Stimulated activated CD8-positive, alpha-beta memory T cell treated with anti-CD3 and anti-CD28 coated beads, Interleukin-7, amount 100 ng/mL, for 1 hour (primary cell): ENCODE measurements at places on chromosomes 12 and 14.

DNA sequence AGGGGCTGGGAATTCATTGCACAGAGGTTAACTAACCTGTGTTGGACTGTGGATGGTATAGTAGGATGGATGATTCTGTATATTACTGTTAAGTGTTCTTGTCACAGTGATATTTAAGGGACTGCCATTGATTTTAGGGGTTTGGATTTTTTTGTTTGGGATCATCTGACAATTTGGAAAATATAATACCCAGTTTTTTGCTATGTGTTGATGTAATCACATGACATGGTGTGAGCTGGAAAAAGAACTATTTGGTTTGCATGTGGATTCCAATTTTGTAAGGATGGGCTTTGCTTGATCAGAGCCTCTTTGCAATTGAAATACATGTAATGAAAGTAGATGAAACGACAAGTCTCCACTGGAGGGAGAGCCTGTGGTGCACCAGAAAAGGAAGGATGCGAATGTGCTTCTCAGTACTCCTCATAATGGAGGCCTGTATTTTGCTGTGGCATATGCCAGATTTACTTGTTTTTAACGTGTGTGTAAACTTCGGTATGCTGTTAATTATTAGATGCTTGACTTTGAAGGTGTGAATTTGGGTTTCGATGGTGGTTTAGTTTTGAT lies 2.7 kb downstream of the DYRK2 start:
- DNase-seq: no peak

DNA sequence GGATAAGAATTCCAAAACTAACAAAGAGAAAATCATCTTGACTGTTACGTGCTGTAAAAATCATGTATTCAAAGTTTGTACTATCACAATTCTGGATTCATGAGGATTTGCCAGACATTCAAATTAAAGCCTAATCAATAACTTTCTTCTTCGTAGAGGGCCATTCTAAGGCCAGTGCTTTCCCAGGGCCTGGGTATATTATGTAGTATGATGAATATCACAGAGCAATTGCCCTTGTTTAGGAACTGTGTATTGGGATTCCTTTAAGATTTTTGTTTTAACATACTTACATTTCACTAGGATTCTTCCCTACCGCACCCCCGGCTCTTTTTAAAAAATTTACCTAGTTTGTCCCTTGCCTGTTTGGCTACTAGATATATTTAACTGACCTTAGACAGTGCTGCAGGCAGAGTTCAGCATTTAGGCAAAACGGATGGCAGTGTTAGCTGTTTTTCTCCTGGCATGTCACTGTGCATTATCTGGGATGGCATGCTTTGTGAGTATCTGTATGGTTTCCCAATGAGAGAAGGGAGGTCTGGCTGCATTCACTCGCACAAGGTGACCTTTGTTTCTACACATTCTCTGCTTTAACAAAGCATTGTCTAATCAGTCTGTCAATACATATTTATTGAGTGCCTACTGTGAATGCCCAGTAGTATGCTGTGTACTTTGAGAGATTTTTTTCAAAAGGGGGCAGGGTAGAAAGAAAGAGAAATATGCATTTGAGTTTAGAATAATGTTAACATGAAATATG lies 63.3 kb downstream of the ERC1 start:
- DNase-seq: no peak

DNA sequence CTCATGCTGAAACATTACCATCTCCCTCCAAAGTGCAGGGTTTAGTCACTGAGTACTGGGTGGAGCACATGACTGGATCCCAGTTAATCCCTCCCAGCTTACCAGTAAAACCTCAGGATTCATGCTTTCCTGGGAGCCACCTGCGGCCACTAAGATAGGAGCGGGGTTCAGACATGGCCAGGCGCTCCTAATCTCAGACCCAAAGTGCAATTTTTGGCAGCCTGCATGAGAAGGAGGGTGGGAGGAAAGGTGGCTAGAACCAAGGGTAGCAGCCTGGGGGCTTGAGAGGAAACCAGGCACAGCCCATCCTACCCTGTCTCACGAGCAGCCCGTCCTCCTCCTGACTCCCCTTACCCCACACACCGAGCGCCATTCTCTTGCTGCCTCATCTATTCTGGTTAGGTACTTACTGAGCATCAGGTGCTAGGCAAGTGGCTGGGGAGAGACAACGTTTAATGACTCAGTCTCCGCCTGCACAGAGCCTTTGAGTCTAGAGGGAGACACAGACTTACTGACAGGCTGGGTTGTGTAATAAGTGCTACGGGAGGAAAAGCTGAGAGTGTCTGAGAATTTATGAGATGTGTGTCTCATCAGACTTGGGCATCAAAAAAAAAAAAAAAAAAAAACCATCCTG lies 9.9 kb downstream of the GPRC5A start:
- DNase-seq: no peak

DNA sequence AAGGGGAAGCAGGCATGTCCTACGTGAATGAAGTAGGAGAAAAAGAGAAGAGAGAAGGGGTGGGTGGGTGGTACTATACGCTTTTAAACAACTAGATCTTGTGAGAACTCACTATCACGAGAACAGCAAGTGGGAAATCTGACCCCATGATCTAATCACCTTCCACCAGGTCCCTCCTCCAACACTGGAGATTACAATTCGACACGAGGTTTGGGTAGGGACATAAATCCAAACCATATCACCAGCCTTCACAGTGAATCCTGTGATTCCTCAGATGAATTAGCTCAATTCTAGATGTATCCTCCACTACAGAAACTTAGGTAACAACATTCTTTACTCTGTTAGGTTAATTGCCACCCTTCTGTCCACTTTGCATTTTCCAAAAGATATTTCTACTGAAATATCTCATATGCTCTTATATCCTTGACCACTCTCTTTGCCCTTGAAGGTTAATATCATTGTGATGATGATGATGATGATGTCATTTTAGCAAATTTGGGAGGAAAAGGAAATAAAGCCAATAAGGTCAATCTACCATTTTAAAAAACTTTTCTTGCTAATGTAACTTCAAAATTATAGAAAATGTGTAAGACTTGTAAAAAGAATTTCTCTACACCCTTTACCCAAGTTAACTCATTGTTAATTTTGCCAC lies 23.2 kb upstream of the CCNT1 start:
- no peak for DNase-seq

DNA sequence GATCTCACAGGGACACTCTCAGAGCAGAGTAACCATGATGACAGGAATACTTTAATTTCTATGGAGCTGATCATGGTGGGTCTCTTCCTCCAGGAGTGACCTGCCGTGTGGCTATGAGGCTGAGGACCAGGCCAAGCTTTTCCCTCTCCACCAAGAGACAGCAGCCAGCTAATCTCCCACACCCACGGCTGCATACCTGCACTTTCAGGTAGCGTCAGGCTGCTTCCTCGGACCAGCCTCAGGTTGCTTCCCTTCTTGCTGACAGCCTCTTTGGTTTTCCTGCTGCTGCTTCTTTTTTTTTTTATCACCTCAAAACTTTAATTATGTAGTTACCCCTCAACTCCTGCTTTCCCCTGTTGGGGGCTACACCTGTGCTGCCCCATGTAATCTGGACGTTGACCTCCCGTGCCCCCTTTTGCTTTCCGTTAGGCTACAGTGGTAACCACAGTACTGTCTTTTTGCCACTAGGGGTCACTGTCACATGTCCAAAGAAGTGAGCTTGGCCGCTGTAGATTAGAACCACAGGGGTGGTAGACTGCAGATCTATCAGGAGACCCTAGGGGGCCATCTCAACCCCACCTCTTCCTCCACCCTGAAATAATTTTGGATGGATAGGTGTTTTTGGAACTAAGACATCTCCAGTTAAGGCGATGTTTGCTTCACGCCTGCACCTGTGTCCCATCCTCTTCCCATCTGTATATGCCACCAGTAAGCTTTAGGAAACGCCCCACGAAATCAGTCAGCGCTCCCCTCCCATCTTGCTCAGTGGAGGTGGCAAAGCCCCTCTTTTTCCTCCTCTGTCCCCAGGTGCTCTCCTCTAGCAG lies 7.8 kb upstream of the PIP4K2C start:
- DNase-seq: peak; percentile 28

GRCh38 chr14:49977126-49977841 lies 84.4 kb downstream of the ARF6 start:
- DNase-seq: no peak

GRCh38 chr12:125129179-125129571 lies 63.9 kb downstream of the AACS start:
- no peak for DNase-seq

DNA sequence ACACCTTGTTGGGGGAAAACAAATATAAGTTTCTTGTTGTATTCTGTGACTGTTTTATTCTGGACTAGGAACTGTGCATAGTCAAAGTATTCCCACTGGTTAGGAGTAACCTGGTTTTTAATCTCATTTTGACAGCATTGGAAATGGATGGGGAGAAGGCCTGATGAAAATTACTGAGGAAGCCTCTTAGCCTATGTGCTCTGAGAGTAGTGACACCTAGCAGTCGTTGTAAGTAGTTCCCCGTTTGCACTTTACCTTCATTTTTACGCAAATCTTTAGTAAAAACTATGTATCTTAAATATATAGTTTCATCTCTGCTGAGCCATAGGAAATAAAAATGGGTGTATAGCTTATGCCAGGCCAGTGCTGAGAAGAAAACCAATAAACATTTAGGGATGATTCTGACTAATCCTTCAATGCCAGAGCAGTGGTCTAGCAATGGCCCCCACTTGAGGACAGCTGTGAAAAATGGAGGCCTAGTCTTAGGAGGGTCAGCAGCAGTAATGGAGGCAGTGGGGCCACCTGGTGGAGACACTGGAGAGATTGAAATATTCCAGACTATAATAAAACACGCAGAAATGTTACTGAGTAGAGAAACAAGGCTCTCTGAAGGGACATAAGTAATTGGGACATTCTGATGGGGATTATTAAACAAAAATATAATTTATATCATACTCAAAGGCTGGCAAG lies 133.2 kb upstream of the NOVA1 start:
- DNase-seq: no peak

DNA sequence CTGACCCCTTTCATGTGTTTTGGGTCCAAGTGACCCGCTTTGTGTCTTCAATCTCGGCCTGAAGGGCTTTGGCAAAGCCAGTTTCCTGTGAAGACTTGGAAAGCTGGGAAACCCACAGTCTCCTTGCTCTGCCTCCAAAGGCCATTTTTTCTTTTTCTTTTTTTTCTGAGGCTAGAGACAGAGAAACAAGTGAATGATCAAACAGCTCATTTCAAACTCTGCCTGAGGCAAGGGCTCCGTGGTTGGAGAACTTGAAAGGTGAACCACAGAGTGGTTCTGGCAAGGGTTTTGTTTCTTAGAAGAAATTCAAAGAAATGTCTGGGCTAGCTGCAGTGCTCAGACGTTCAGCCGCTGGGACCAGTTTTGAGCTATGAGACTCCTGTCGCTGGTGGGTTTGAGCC lies 62.7 kb downstream of the ERH start:
- DNase-seq: no peak

GRCh38 chr14:68684466-68685418 lies 108.1 kb downstream of the ZFP36L1 start:
- DNase-seq: no peak

GRCh38 chr12:120739031-120739762 lies 13.6 kb downstream of the ACADS start:
- DNase-seq: no peak

DNA sequence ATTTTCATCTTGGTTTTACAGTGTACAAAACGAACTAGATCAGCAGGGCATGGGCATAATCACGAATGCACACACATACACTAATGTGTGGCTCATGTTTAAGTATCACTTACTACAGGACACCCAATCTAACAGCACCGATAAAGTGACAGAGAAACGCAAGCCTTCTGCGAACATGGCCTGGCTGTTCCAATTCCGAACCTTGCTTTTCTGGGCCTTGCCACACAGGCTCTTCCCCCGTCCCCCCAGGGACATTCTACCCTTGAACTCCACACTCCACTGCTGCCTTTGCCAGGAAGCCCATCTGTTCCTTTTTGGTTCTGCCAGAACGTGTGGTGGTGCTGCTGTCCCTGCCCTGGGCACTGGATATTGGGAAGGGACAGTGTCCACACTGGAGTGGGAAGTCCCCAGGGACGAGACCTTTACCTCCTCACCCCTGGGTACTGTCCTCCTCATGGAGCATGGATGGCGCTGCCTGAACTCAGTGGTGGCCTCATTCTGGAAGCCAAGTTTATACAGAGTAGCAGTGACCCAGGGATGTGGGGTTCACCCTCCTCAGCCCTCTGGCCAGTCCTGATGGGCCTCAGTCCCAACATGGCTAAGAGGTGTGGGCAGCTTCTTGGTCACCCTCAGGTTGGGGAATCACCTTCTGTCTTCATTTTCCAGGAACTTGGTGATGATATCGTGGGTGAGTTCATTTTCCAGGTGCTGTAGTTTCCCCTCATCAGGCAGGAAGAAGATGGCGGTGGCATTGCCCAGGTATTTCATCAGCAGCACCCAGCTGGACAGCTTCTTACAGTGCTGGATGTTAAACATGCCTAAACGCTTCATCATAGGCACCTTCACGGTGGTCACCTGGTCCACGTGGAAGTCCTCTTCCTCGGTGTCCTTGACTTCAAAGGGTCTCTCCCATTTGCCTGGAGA lies 7.9 kb downstream of the SERPINA1 start:
- no peak for DNase-seq

DNA sequence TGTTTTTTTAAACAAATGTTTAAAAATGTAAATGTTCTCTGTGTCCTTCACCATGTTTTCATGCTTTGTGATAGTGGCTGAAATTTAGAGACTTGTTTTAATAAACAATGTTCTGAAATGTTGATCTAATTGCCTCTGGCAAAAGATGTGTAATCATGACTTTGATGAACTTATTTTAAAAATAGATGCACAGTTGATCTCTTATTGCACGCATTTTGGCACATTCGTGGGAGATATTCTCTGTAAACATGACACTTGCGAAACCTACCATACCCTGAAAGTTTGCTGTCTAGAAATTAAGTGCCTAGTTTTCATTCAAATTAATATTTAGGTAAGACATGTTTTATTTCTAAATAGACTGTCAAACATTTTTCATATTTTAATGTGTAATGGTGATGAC lies 119.7 kb upstream of the DNM1L start:
- no peak for DNase-seq

GRCh38 chr14:31411218-31411727 lies 9.1 kb downstream of the HEATR5A start:
- no peak for DNase-seq

DNA sequence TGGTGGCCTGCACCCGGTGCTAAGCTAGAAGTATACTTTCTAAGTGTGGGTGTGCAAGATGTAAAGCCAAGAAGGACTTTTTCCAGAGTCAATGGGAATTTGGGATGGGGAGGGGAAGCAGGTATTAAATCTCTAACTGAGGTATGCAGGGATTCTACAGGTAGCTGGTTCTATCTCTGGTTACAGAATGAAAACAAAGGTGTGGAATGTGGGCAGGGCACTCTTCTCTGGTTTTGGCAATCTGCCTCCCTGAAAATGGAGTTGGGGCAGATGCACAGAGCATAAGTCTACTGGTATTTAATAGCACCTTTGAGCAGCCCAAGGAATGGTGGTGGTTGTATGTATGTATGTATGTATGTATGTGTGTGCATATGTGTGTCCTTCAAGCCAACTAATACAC lies 66.7 kb upstream of the PPP1R12A start:
- DNase-seq: no peak
